ENCODE measurements at places on chromosomes 6 and 20. TPM values are rescaled to one million over a fixed set of nuclear protein-coding genes. Genes with fewer than 3 reads are reported as not detected.

The LY6G6F gene
- not detected for total RNA-seq

The GDAP1L1 gene
- not detected for total RNA-seq

The SIRPD gene
- total RNA-seq = not detected

The TMC2 gene
- total RNA-seq = not detected

The C6orf58 gene
- total RNA-seq = 0.50 TPM

The TRAPPC3L gene
- total RNA-seq = under 0.01 TPM

The NCOA3 gene
- 15.5 TPM for total RNA-seq

All from bladder microvascular endothelial cell (primary cell).